ENCODE measurements at places on chromosomes 12 and 14.

DNA sequence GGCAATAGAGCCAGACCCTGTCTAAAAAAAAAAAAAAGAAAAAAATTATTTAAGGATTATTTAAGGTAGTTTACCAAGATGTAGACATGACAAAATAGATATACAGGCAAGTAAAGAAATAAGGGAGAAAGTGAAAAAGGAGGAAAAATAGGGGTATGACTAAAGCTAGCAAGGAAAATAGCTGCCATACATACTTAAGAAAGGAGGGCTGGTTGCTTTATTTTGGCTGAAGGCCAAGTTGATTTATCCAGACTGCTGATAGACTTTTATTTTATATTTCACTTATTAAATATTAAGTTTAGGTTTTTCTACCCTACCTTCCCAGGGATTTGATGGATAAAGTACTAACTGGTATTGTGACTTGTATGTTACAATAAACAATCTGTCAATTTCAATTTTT is 8.3 kb upstream of the AEBP2 start:
- DNase-seq: no peak

GRCh38 chr14:46036099-46036498 is 615.5 kb downstream of the RPL10L start:
- no peak for DNase-seq

DNA sequence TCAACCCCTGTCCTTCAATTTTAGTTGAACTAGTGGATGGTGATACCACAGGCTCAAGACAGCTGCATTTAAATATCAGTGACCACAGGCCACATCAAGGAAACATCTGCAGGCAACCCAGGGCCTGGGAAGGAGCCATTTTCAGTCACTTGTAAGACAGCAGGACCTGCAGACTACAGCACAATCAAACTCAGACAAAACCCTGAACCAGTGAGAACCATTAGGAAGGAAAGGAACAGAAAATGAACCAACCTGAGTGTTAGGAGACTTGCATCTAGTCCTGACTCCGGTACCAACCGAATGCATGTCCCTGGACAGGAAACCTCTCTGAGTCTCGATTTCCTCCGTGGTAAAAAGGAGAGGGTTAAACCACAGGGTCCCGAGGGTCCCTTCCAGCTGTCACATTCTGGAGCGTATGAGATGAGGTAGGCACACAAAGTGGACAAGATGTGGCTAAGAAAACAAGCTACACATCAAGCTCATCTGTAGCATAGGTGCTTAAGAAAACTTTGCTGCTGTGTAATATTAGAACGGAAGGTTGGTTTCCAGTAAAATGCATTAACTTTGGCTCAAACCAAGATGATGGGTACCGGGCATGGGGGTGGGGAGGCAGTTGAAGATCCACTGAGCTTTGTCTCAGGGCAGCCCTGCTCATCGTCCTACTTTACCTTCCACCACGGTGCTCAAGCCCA is 1.6 kb upstream of the CDKN1B start:
- DNase-seq: no peak

DNA sequence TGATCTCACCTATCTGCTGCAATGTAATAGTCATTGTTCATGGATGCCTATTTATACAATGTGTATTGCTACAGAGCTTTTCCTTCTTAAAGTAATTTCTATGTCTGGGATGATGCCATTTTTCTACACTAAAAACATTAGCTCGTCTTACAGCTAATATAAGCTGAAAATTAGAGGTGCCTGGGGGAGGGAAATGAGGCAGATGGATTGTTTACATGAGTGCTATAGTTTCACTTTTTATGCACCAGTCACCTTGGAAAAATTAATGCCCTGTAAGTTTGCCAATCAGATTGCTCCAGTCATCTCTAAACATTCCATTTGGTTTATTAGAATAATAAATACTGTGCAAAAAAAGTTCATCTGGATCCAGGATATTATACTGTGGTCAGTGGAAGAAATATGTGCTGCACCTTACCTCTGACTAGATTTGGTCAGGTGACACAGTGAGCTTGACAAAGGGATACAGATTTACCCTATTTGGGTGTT is 436.2 kb downstream of the RAD51B start:
- DNase-seq: peak; percentile 83

GRCh38 chr14:39956372-39956771 is 524.1 kb upstream of the FBXO33 start:
- no peak for DNase-seq

GRCh38 chr14:100490252-100490651 is 97.0 kb downstream of the BEGAIN start:
- DNase-seq: no peak

DNA sequence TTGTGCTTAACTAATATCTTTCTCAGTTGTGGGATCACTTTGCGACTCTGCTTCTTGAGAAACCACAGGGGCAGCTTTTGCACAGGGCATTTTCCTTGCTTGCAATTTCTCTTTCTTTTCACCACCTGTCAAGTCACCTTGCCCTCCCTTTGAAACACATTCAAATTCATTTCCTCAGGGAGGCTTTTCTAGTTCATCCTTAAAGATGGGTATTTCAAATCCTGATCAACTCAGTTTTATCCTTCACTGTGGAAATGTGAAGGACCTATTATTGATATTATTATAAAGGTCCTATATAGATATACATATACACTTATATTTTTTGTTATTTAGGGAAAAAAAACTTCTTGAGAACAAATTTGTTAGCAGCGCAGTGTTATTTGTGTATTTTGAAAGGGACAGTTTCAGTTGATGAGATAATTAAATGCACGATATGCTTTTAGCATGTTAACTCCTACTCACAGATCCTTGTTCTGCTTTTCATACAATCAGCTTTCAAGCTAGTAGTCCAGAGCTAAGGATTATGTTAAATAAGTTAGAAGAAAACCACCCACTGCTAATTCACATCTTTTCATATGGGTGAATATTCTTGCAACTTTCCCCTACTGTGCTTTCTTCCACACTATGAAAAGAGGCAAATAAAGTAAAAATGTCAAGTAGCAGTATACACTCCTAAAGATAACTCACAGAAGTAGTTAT is 501.4 kb upstream of the RGS6 start:
- DNase-seq: no peak

DNA sequence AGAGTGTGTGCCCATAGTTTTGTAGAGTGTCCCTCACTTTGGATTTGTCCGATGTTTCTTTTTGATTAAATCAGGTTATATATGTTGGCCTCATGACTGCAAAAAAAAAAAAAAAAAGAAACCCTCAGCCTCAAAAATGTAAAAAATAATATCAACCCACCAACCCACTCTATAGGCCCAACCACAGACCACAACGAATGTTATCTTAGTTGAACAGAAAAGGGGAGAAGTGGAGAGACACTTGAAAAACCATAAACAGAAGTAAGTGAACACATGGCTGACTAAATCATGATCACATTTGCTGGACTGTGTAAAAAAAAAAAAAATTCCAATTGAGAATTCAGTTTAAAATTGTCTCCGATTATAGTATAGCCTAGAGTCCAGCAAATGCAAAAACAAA is 45.5 kb upstream of the ST8SIA1 start:
- DNase-seq: no peak

DNA sequence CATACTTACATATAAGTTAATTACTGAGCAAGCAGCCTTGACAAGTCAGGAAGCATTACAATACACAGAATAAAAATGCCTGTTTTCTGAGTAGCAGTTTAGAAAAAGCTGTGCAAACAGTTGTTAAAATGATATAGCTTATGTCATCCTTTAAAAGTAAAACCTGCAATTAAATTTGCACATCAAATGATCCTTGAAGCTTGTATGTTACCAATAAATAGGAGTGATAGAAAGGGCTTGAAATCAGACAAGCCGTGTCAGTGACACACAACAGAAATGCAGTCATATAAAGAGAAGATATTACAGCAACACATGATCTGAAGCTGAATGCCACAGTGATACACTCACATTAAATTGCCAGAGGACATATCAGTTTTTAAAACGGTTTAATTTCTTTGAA is 70.0 kb downstream of the EPS8 start:
- peak; percentile 46 for DNase-seq

GRCh38 chr12:94722664-94723063 is 72.3 kb upstream of the TMCC3 start:
- DNase-seq: no peak

DNA sequence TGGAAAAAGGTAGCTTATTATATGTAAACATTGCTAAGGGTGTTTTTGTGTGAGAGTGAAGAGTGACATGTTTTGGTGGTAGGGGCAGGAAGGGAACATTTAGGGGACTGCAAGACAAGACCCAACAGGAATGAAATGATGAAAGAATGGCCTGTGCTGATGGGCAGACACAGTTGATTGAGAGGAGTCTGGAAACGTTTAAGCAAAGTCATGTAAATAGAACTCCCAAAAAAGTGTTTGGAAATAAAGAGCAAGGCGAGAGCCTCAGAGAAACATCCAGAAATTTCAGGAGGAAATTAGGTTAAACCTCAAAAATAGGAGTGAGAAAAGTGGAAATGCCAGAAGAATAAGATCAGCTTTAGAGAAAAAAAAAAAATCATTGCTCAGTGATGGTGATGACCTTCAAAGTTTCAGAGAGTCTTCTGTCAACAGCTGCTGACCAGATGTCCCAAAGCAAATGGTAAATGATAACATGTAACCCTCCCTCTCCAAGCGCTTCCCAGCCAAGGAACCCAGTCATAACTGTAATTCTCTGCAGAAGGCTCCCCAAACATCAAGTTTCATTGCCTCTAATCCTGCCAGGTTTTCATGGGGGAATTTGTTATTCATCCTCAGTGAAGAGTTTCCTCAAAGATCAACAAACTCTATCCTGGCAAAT is 223.2 kb upstream of the FAR2 start:
- DNase-seq: peak; percentile 73

DNA sequence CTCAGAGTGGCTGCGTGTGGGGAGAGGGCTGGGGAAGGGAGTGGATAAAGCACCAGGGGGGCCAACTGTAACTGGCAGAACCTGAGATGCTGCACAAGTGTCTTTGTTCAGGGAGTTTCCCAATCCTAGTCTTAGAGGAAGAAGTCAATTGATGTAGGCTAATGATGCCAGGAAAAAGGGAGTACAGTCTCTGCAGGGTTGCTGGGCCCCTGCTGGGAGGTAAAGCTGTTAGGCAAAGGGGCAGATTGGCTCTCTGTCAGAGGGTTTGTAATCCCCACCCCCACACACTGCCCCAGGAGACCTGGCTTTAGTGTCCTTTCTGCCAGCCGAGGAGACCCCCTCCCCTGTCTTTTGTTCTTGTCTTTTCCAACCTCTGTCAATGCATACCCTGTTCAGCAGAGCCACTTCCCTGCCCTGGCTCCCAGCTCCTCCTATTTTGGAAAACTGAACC is 178.4 kb downstream of the KCNA5 start:
- no peak for DNase-seq

DNA sequence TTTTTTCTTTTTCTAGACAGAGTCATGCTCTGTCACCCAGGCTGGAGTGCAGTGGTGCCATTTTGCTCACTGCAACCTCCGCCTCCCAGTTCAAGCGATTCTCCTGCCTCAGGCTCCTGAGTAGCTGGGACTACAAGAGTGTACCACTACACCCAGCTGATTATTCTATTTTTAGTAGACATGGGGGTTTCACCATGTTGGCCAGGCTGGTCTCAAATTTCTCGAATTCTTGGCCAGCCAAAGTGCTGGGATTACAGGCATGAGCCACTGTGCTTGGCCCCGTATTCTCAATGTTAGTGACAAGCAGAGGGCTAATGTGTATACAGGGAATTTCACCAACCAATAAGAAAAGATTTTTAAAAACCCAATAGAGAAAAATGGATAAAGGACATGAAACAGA is 8.4 kb downstream of the PLBD2 start:
- no peak for DNase-seq

DNA sequence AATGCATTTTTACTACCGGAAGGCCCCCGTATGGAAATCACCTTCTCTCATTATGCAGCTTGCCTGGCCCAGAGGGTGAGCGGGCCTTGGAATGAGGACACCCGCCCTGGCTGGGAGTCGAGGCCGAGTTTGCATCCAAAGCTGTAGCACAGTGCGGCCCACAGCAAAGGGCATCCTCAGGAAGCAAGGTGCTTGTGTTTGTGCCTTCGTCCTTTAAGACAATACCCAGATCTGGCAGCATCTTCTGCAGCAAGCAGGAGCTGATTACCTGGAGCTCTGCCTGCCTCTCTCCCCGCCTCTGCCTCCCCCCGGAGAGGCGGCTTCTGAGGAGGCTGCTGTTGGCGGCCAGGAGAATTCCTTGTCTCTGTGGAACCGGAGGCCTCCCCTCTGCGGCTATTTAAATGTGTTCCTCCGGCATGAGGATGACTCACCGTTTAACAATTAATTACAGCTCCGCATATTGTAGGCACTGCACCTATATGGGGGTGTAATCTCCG is 145.3 kb downstream of the CACNA1C start:
- DNase-seq: peak; percentile 88

- DNase-seq: no peak
Measured at GRCh38 chr12:44654646-44655639, 221.2 kb downstream of the NELL2 start.

- peak; percentile 87 for DNase-seq
Measured at GRCh38 chr12:11823043-11823442, 173.6 kb downstream of the ETV6 start.

GRCh38 chr14:31336646-31337045 is 83.7 kb downstream of the HEATR5A start:
- DNase-seq: peak; percentile 18

- no peak for DNase-seq
Measured at GRCh38 chr12:13992585-13992984, 11.2 kb upstream of the GRIN2B start.

- no peak for DNase-seq
Measured at GRCh38 chr12:32983968-32984367, 87.4 kb upstream of the PKP2 start.

DNA sequence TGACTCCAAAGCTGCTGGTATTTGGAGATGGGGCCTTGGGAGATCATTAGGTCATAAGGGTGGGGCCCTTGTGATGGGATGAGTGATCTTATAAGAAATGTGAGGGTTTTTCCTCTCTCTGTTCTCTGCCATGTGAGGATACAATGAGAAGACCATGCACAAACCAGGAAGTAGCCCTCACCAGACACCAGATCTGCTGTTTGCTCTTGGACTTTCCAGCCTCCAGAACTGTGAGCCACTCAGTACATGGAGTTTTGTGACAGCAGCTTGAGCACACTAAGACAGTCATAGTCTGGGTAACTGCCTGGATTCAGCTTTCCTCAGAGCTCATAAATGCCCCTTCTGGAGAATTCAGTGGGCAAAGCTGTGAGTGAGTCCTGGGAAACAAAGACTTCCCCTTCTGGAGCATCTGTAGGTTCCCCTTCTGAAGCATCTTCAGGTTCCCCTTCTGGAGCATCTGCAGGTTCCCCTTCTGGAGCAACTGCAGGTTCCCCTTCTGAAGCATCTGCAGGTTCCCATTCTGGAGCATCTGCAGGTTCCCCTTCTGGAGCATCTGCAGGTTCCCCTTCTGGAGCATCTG is 11.0 kb upstream of the PPP4R3A start:
- no peak for DNase-seq

GRCh38 chr12:24421759-24422158 is 472.3 kb upstream of the SOX5 start:
- no peak for DNase-seq

- peak; percentile 34 for DNase-seq
Measured at GRCh38 chr14:69582212-69582611, 7.5 kb upstream of the CCDC177 start.

- DNase-seq: no peak
Measured at GRCh38 chr14:75877884-75878283, 103.9 kb downstream of the TGFB3 start.

- DNase-seq: no peak
Measured at GRCh38 chr14:99035268-99035667, 236.7 kb downstream of the BCL11B start.

GRCh38 chr12:1936406-1937320 is 18.2 kb upstream of the CACNA2D4 start:
- peak; percentile 27 for DNase-seq
